ENCODE measurements at places on chromosomes 5 and 9.

DNA sequence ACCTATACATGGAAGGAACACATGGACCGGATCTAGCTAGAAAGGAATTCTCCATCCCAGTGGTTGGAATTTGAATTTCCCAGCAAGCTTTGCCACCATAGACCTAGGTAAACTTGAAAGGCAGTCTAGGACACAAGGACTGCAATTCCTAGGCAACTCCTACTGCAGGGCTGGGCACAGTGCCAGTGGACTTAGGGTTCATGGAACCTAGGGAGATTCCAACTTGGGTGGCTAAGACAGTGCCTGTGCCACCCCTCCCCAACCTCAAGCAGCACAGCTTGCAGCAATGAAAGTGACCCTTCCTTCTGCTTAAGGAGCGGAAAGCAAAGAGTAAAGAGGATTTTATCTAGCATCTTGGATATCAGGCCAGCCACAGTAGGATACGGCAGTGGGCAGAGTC is 663.3 kb downstream of the ELAVL2 start:
- DNase-seq = no peak

DNA sequence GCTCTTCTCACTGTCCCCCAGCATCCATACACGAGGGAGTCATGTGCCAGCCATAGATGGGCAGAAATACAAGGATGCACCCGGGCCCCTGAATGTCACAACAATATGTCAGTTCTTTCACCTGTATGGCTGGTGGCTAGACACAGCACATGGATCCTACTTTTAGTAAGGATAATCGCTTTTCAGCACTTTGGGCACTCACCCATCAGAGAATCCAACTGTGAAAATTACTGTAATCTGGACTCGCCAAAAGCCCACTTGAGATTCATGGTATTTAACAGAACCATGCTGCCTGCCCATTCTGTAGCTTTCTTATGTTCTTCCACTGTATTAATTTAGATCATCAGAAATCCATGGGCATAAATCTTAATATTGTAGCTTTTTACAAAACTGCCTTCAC is 124.8 kb downstream of the FRMD3 start:
- no peak for DNase-seq

DNA sequence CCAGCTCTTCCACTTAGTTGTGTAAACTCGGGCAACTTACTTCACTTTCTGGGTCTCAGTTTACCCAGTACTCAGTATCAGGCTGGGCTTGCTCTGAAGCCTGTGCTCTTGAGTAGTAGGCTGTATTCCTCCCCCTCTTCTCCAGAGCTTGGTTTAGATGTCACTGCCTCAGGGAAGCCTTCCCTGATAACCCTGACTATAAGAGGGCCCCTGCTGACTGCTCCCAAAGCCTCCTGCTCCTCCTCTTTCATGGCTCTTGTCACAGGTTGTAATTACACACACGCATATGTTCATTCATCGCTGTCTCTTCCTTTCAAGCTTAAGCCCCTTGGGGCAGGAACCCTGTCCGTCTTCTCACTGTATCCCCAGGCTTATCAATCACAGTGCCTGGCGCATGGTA is 140.2 kb downstream of the RGS3 start:
- DNase-seq = no peak

DNA sequence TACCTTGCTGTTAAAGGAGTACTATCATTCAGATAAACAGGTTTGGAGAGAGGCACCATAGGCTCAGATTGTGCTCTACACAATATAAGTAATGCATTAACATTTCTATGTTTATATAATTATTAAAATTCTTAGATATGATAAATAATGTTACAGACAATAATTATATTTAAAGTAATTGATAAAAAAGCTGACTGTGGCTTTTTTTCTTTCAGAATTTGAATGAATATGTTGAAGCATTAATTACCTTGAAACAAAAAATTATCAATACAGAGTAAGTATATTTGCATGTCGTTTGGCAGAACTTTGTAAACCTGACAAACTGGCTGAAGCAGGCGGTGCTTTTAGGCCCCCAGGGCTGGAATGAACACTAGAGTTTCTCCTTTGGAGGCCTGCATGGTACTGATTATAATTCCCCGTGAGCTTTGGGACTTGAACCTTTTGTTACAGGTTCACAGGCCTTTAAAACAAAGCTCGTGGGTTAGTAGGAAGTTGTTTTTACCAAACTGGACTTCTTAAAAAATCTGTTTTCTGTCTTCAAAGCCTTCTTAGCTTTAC is 13.8 kb downstream of the ICE1 start:
- no peak for DNase-seq

Measured in dermis microvascular lymphatic vessel endothelial cell (primary cell).